ENCODE measurements at places on chromosomes 2 and 18.

- H3K27me3 ChIP-seq, result no peaks in the 10 kb centered on the region
- H3K4me1 ChIP-seq, result no peaks in the 10 kb centered on the region
- DNase-seq, result no peak
- no peaks in the 10 kb centered on the region for H3K36me3 ChIP-seq
- no peak overlapping the region for H3K27ac ChIP-seq
These were observed 364.4 kb upstream of the GCFC2 start for GRCh38 chr2:76075126-76075525.

GRCh38 chr2:74383254-74383653, 3.1 kb upstream of the DCTN1 start:
- H3K36me3 ChIP-seq, result peaks cover 18% of the 10 kb centered on the region
- H3K4me1 ChIP-seq, result peaks cover 33% of the 10 kb centered on the region
- H3K27ac ChIP-seq, result no peak overlapping the region
- no peak for DNase-seq

DNA sequence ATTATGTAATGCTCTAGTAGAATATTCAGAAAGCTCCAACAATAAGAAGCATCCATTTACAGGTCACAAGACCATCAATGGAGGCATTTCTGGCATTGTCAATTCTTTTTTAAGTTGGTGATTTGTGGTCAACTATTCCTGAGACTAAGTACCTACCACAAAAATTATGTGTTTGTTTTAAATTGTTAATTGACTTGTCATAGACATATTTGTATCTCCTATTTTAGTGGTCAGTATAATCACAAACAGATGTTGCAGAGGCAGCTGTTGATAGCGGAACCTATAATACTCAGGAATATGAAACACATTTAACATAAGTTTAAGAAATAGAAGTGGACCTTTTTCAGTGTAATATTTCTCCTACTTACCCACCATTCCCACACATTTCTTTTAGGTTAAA, 430.1 kb downstream of the CCDC85A start:
- no peaks in the 10 kb centered on the region for H3K36me3 ChIP-seq
- no peak overlapping the region for H3K4me3 ChIP-seq
- DNase-seq, result no peak
- no peak overlapping the region for H3K27ac ChIP-seq
- no peaks in the 10 kb centered on the region for H3K4me1 ChIP-seq

- H3K4me3 ChIP-seq, result no peak overlapping the region
- peaks cover 9% of the 10 kb centered on the region for H3K4me1 ChIP-seq
- H3K27me3 ChIP-seq, result no peaks in the 10 kb centered on the region
- no peak overlapping the region for H3K27ac ChIP-seq
- DNase-seq, result no peak
- H3K36me3 ChIP-seq, result no peaks in the 10 kb centered on the region
These were observed 484.2 kb upstream of the NRP2 start for GRCh38 chr2:205198140-205198525.

- DNase-seq, result no peak
- H3K4me1 ChIP-seq, result no peaks in the 10 kb centered on the region
These were observed 27.3 kb upstream of the MLPH start for GRCh38 chr2:237459741-237460174.

Measured in esophagus squamous epithelium (tissue), 5 donors.